ENCODE measurements at places on chromosomes 5 and 9.

GRCh38 chr9:85645909-85646627 lies 95.7 kb downstream of the AGTPBP1 start:
- no peak for DNase-seq

GRCh38 chr9:100669968-100670367 lies 92.1 kb downstream of the CAVIN4 start:
- no peak for DNase-seq

DNA sequence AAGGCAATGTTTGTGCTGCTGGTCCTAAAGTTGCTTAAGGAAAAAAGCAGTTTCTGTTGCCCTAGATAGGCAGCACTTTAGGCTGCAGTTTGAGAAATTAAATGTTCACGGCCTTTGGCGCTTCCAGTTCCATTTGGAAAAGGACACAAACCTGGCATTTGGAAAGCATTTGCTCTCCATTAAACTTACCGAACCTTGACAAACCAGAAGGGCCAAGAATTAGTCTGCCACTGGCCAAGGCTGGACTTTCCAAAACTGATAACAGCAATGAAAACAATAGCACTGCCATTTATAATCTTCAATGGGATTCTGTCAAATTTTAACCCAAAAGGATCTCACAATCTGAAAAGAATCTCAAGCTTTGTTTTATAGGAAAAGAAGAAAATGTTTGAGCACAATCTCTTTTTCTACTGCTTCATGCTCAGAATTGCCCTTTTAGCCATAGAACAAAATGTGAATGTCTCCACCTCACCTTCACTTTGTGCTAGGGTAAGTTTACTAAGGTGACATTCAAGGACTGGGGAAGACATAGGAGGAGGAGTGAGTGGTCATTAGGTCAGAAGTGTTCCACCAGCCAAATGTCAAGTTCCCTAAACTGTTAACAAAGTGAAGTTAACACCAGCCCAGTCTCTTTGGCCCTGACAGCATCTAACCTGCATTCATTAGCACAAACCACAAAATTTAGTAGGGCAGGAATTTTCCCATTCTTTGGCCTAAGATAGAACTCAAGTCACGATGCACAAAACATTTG lies 583.4 kb upstream of the DMAC1 start:
- DNase-seq = no peak

GRCh38 chr9:92729735-92730155 lies 34.9 kb downstream of the BICD2 start:
- no peak for DNase-seq

GRCh38 chr5:89826938-89827337 lies 582.6 kb downstream of the CETN3 start:
- no peak for DNase-seq

- no peak for DNase-seq
Measured at GRCh38 chr9:90007516-90008440, 403.0 kb downstream of the GADD45G start.

- DNase-seq = no peak
Measured at GRCh38 chr5:164336276-164336675, 830.9 kb downstream of the MAT2B start.

GRCh38 chr9:36970007-36970888 lies 63.8 kb downstream of the PAX5 start:
- DNase-seq = no peak
